Stimulated activated CD4-positive, alpha-beta T cell treated with anti-CD3 and anti-CD28 coated beads, Interleukin-2, amount 100 ng/mL, for 48 hours (primary cell): ENCODE measurements at places on chromosomes 12 and 14.

DNA sequence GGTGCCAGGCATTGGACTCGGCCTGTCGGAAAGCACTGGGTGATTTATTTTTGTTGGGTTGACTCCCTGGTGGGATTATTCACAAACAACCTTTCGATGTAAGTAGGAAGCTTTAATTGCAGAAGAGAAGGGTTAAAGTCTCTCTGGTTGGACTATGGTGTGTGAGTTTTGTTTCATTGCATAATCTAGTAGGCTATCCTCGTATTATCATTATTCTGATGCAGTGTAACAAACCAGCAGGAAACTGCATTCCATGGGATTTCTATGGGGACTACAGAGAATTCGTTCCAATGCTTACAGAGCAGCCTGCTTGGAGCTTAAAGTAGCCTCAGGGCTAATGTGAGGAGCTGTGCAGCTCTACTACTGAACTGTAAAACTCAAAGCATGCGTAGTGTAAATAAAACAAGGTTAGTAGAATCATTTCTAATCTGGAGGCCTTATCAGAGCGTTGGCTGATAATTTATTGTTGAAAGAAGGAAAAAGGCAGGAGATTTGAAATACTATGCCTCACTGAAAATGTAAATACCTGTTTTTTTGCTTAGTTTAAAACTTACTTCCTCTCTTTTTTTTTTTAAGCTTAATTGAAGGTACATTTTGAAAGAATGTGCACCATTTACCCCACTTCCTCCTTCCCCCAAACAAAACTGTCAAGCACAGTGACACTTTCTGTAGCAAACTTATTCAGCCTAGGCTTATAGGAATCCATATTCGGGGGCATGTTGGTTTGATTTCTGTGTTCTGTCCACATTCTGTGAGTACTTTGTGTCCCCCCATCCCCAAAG is 226.7 kb downstream of the NPAS3 start:
- no peak for DNase-seq

- no peak for DNase-seq
These were observed 9.7 kb downstream of the MMAB start for GRCh38 chr12:109563291-109564284.

GRCh38 chr12:49616533-49617219 is 6.7 kb upstream of the PRPF40B start:
- no peak for DNase-seq

DNA sequence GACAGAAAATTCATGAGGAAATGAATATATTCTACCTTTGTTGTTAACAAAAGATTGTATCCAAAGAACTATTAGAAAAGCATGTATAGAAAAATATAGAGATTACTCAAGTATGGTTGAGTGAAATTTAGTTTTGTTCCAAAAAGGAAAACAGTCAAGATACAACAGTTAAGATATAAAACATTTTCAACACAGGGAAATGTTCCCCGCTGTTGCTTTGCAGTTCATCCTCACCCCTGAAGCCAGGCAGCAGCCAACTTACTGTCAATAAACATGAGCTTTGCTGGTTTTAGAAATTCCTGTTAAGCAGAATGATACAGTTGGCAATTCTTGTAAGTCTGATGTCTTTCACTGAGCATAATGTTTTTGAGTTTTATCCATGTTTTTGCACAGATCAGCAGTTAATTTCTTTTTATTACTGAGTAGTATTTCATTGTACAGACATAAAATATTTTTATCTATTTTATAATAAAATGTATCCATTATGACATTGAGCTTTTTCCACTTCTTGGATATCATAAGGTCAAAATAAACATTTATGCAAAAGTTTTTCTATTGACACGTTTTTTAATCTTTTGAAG is 1.2 kb upstream of the CLEC2B start:
- DNase-seq: no peak

- no peak for DNase-seq
These were observed 93.9 kb downstream of the PLBD1 start for GRCh38 chr12:14473707-14474287.

DNA sequence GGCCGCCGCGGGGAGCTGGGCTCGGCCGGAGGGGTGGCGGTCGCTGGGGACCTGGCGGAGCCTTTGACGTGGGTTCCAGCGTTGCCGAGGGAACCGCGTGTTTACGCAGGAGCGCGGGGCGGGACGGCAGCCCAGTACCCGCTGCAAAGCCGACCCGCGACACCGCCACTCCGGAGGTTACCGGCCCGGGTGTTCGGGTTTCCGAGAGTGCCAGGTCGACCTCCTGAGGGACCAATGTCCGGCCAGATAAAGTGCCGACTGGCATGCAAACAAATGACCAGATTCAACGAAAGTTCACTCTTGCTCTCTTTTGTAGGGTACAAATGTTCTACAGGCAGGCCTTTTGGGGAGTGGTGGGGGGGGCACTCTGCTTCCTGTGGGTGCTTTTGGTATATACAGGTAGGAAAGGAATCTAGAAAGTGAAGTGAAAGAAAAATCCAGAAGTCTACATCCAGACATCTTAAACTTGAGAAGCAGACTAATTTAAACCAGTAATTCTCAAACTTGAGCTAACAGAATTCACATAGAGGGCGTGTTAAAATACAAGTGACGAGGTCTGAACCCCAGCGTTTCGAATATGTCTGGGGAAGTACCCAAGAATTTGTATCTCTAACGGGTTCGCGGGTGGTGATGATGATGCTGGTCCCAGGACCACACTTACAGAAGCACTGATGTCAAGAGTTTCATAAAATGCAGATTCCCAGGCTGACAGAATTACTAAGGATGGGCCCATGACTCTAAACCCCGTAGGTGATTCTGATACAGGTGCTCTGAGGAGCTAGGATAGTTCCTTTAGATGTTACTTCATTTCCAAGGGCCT is at the start of gene GPR135:
TSS of gene GPR135 (minus strand) at position 65 of the 820 bp plus-strand sequence. CDS start 154 bp downstream, outside the sequence.
- peak; percentile 5 for DNase-seq

DNA sequence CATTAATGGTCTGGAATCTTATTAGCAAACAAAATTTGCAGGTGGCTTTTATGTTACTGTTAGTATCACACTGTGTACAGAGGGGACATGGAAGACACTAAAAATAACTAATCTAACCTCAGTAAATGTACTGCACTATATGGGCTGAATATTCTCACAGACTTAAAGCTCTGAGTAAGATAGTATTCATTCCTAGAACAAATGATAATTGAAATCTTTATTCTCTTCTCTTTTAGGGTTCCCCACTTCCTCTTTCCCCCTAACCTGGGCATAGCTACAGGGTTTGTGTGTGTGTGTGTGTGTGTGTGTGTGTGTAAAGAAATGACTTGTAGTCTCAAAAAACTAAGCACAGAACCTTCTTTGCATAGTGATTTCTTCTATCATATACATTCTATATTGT is 21.4 kb upstream of the HECTD1 start:
- no peak for DNase-seq

DNA sequence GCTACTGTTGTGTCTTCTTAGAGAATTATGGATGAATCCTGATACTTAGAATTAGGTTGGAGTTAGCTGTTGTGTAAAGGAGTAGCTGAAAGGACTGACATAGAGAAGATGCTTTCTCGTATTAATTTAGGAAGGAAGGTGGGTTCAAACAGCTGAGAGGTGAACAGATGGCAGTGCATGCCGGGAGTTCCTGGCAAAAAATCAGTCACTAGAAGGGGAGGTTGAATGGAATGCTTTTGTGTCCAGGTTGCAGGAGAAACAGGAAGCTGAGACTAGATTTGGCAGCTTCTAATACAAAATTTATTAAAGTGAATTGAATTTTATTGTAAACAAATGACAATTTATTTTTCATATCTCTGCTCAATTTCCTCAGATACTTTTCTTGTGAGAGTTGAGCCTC is 70.8 kb downstream of the BTG1 start:
- DNase-seq: no peak

GRCh38 chr12:29698756-29699155 is 85.0 kb downstream of the TMTC1 start:
- DNase-seq: no peak

- no peak for DNase-seq
These were observed 116.3 kb downstream of the TSPAN8 start for GRCh38 chr12:71041476-71041875.

- DNase-seq: no peak
These were observed 126.7 kb upstream of the SLC38A2 start for GRCh38 chr12:46499226-46499625.

- no peak for DNase-seq
These were observed 8.3 kb downstream of the ADCK1 start for GRCh38 chr14:77808250-77808649.

DNA sequence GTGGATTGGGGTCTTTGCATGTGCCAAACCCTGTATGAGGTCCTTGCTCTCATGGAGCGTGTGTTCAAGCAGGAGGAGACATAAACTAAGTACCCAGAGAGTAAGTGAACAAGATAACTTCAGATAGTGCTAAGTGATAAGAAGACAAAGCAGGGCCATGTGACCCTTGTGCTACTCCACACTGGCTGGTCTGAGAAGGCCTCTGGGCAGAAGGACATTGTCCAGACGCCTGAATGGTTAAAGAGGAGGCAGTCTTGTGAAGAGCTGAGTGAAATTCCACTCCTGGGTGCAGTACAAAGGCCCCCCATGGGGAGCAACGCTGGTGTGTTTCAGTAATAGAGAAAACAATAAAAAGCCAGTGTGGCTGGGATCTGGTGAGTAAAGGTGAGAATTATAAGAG is 93.3 kb upstream of the RIC8B start:
- DNase-seq: no peak

DNA sequence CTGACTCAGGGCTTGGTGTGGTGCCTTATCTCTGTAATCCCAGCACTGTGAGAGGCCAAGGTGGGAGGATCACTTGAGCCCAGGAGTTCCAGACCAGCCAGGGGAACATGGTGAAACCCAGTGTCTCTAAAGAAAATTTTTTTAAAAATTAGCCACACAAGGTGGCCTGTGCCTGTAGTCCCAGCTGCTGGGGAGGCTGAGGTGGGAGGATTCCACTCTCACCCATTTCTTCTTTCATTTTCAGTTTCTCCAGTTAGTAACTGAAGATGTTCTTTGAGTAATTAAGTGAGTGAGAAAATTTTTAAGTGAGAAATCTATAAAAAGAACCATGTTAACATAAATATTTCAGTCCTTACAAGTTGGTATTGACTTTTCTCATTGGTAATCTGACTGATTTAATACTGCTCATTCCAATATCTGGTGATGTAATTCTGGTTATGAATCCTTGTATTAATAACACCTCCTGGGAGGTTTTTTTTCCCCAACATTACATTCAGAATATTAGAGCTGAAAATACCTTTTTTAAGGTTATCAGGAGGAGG is 6.1 kb downstream of the METTL3 start:
- no peak for DNase-seq

GRCh38 chr12:43776498-43776897 is 17.7 kb downstream of the IRAK4 start:
- no peak for DNase-seq

GRCh38 chr12:88960213-88960878 is 380.1 kb upstream of the KITLG start:
- DNase-seq: no peak
